ENCODE measurements at places on chromosomes 4 and X. TPM values are rescaled to one million over a fixed set of nuclear protein-coding genes. Genes with fewer than 3 reads are reported as not detected.

The CXCL3 gene
- total RNA-seq: 0.73 TPM

The TCP11X2 gene
- not detected for total RNA-seq

The CTAG1B gene
- not detected for total RNA-seq

DNA sequence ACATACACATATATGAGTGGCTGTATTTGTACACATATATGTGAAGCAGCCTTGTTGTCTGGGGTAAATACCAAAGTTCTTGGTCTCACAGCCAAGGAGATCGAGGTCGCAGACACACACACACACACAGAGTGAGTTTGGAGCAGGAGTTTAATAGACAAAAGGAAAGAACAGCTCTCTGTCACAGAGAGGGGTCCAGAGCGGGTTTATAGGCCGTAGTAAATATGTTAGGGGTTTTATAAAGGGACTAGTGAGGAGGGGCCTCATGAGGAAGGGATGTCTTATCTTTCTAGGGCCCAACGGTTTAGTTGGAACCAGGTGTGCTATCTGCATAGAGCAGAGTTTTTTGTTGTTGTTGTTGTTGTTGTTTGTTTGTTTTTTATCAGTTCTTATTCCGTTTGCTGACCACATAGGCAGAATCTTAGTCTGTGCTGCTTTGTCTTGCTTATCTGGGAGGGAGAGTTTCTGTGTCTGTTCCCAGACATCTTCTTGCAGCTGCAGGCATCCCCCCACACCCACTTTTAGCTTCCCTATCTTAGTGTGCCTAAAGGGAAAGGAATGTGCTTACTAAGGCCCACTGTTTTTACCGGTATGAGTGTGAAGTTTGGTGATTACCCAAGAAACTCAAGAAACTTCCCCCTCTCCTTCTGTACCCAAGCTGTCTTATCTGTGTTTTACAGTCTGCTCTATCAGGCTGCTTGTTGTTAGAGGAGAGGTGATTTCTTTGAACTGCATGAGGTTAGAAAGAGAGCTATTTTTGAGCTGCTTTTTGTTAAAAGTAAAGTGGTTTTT is 91.9 kb downstream of the TENT5D start:
- no peak overlapping the region for H3K27ac ChIP-seq
- H3K4me3 ChIP-seq: no peak overlapping the region
- H3K4me1 ChIP-seq: peaks cover 3% of the 10 kb centered on the region
- H3K36me3 ChIP-seq: no peaks in the 10 kb centered on the region
- no peaks in the 10 kb centered on the region for H3K27me3 ChIP-seq

DNA sequence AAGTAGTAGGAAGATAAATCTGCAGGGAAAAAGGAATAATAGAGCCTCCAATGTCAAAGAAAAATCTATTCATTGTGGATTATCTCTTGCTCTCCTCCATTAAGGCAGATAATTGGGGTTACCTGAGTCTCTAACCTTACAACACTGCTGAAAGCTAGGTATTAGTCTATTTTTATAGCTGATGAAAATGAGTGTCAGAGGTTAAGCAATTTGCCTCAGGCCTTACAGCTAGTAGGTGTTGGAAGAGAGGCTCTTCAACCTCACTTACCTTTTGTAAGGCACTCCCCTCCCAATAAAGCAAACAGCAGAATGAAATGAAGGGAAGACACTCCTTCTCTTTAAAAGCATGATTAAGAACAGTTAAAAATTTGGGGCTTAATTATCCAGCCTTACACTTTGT is 45.4 kb upstream of the GAB1 start:
- no peaks in the 10 kb centered on the region for H3K27me3 ChIP-seq
- no peak overlapping the region for H3K27ac ChIP-seq
- no peaks in the 10 kb centered on the region for H3K4me1 ChIP-seq
- H3K4me3 ChIP-seq: no peak overlapping the region
- no peak for DNase-seq

GRCh38 chr4:151792995-151793394 is 32.2 kb upstream of the GATB start:
- no peaks in the 10 kb centered on the region for H3K4me1 ChIP-seq
- no peak for DNase-seq
- H3K36me3 ChIP-seq: no peaks in the 10 kb centered on the region
- H3K27me3 ChIP-seq: peaks cover 3% of the 10 kb centered on the region
- no peak overlapping the region for H3K4me3 ChIP-seq

The CSAG3 gene
- not detected for total RNA-seq

DNA sequence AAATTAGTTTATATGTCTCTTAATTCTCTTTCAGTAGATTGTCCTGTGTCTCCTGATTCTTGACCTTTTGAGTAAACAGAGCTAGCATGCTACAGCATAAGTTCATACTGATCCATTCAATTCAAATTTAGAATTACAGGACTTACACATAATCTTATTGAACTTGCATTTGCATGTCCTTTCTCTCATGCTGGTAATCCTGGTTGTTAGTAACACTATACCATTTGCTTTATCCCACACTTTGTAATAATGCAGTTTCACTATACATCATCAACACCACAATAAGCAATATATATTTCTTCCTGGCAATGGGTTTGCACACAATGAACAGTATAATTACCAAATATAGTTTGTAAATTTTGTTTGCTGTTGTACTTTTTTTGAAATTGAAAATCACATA is 937.2 kb upstream of the GRID2 start:
- DNase-seq: no peak
- no peaks in the 10 kb centered on the region for H3K27me3 ChIP-seq
- H3K27ac ChIP-seq: no peak overlapping the region
- H3K36me3 ChIP-seq: no peaks in the 10 kb centered on the region

DNA sequence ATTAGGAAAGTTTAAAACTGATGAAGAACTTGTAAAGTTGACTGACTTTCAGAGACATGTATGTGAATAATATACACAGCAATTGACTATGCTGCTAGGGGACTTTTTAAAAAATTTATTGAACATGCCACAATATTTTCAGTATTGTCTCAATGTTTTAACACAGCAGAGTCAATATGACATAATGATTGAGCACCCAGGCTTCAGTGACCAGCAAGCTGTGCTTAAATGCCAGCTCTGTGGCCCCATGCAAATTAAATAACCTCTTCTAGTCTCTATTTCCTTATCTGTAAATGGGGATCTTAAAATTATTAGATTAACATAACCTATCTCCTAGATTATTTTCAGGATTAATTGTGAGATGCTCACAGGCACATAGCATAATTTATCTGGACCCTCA is 56.8 kb upstream of the TXK start:
- DNase-seq: no peak
- H3K4me1 ChIP-seq: no peaks in the 10 kb centered on the region
- no peak overlapping the region for H3K27ac ChIP-seq
- H3K27me3 ChIP-seq: no peaks in the 10 kb centered on the region
- H3K4me3 ChIP-seq: no peak overlapping the region

- H3K4me1 ChIP-seq: no peaks in the 10 kb centered on the region
- no peak for DNase-seq
- H3K4me3 ChIP-seq: no peak overlapping the region
- H3K36me3 ChIP-seq: no peaks in the 10 kb centered on the region
- no peaks in the 10 kb centered on the region for H3K27me3 ChIP-seq
These were observed 7.5 kb downstream of the LRRC66 start for GRCh38 chr4:52012651-52013050.

- no peaks in the 10 kb centered on the region for H3K27me3 ChIP-seq
- H3K4me1 ChIP-seq: peaks cover 8% of the 10 kb centered on the region
- no peak for DNase-seq
- H3K27ac ChIP-seq: no peak overlapping the region
- H3K4me3 ChIP-seq: no peak overlapping the region
These were observed 293.6 kb upstream of the FAT4 start for GRCh38 chr4:125021189-125021588.

GRCh38 chr4:4460759-4461158 is 73.9 kb downstream of the NSG1 start:
- DNase-seq: no peak
- H3K36me3 ChIP-seq: peaks cover 4% of the 10 kb centered on the region
- H3K4me1 ChIP-seq: no peaks in the 10 kb centered on the region
- no peak overlapping the region for H3K4me3 ChIP-seq

The ATP6AP2 gene
- total RNA-seq: 20.2 TPM

DNA sequence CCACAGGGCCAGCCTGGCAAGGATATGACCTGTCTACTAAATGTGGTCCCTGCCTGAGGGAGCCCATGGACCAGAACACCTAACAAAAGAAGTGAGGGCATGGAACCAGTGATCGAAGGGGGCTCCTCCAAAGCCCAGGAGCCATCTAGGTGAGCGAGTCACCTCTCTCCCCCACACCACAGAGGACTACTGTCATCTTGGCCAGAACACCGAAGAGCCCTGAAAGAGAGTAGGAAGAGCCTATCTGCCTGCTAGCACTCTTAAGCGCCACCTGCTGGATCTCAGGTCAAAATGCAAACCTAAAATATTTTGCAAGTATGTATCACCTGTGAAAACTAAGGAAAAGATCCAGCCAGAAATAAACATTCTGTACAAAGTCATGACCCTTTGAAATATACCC is 137.9 kb upstream of the ZXDB start:
- H3K4me3 ChIP-seq: no peak overlapping the region
- no peaks in the 10 kb centered on the region for H3K4me1 ChIP-seq
- H3K36me3 ChIP-seq: no peaks in the 10 kb centered on the region
- H3K27me3 ChIP-seq: no peaks in the 10 kb centered on the region
- no peak overlapping the region for H3K27ac ChIP-seq

Data from pancreas (tissue), 10 donors.